ENCODE measurements at places on chromosomes 16 and 17.

GRCh38 chr17:57665696-57666095 lies 79.4 kb downstream of the CCDC182 start:
- DNase-seq, result no peak

- no peak for DNase-seq
Measured at GRCh38 chr17:80938556-80938955, 53.1 kb upstream of the CHMP6 start.

- no peak for DNase-seq
Measured at GRCh38 chr17:78408476-78409050, 30.1 kb downstream of the PGS1 start.

- no peak for DNase-seq
Measured at GRCh38 chr16:51166541-51166940, 15.5 kb upstream of the SALL1 start.

GRCh38 chr17:47203984-47204721 lies 5.0 kb upstream of the MYL4 start:
- DNase-seq, result peak; percentile 61

- no peak for DNase-seq
Measured at GRCh38 chr16:27311448-27311830, 2.3 kb upstream of the IL4R start.

GRCh38 chr16:75620326-75621169 lies 2.5 kb downstream of the ADAT1 start:
- no peak for DNase-seq

- no peak for DNase-seq
Measured at GRCh38 chr16:85028685-85029407, 1.3 kb downstream of the KIAA0513 start.

GRCh38 chr16:81040131-81040530 lies 4.5 kb downstream of the ATMIN start:
- no peak for DNase-seq

DNA sequence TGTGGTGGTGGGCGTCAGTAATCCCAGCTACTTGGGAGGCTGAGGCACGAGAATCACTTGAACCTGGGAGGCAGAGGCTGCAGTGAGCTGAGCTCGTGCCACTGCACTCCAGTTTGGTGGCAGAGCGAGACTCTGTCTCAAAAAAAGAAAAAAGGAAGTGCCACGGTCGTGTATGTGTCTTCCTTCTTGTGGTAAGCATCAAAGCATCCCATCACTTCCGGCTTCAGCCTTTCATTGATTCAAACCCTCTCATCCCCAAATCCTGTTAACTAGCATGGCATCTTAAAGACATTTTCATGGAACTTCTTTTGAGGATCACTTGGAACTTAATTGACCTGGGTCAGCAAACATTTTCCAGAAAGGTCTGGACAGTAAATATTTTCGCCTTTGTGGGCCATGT lies 126.2 kb downstream of the CPPED1 start:
- no peak for DNase-seq

DNA sequence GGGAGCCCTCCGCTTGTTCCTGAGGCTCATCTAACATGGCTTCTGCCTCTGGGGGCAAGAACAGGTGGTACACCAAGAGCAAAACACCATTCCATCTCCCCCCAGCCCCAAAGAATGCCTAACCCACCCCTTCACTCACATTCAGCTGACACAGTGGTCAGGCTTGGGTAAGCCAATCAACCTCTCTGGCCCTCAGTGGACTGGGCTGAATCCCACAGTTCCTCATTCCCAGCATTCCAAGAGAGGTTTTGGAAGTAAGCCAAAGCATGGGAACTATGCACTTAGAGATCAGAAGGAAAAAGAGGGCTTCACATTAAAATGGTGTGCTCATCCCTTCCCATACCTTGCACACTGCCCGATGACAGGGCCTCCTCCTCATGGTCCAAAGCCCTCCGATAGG lies 7.8 kb downstream of the PIGS start:
- DNase-seq, result no peak

- DNase-seq, result no peak
Measured at GRCh38 chr16:87100306-87101058, 216.7 kb downstream of the C16orf95 start.

DNA sequence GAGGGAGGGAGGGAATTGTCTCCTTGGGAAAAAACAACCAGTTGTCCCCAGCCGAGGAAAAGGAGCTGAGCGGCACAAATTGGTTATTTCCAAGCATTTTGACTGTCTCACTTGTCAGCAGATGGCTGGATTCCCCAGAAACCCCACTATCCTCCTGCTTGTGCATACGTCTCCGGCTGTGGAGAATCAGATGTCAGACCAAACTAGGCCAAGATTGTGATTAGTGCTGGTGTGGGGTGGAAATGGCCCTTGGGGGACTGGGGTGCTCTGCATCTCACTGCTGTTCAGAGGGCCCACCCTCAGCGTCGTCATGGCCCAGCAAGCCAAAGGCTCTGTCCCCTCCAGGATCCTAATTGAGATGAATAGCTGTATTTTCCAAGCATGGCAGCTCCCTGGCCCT lies 131.7 kb upstream of the HSBP1 start:
- DNase-seq, result no peak

- DNase-seq, result no peak
Measured at GRCh38 chr16:25135254-25135878, 23.8 kb downstream of the LCMT1 start.

All from vagina (tissue), 2 donors.